Activated CD4-positive, alpha-beta T cell treated with anti-CD3 and anti-CD28 coated beads for 36 hours (primary cell): ENCODE measurements at places on chromosomes 11 and 22. TPM values are rescaled to one million over a fixed set of nuclear protein-coding genes. Genes with fewer than 3 reads are reported as not detected.

DNA sequence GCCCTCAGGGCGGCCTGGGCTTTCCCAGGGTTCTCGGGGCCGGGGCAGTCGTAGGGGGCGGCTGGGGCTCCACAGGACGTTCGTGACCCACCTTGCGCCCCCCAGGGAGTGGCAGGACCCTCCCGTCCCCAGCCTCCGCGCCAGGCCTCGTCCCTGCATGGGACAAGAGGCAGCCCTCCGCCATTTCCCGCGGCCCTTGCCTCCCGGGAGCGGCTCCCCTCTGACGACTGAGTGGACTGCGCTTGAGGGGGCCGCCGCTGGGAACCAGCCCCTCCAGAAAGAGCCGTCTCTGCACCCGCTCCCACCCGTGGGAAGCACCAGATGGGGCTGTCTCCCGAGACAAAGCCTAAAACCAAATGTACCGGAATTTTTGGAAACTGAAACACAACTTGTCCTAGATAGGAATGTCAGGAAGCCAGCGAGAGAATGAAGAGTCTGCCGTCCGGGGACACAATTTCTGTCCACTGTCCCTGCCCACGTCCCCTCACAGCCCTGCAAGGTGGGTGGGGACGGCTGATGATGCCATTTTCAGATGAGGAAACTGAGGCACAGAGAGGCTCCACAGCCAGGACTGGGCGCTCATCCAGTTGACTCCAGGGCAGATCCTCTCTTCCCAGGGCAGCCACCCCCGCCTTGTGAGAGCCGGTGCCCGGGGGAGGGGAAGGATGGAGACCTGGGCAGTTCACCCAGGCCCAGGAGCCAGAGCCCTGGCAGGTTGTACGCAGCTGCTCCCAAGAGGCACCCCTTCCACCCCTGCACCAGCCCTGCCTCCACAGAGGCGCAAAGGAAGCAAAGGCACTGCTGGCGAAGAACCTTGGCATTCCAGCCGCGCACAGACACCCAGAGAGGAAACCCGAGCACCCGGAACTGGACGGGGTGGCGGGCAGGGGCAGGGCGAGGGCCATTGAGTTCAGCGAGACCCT, 18.1 kb upstream of the PICK1 start:
- DNase-seq: no peak

- no peak for DNase-seq
These were observed 55.7 kb downstream of the RTL6 start for GRCh38 chr22:44442186-44442815.

DNA sequence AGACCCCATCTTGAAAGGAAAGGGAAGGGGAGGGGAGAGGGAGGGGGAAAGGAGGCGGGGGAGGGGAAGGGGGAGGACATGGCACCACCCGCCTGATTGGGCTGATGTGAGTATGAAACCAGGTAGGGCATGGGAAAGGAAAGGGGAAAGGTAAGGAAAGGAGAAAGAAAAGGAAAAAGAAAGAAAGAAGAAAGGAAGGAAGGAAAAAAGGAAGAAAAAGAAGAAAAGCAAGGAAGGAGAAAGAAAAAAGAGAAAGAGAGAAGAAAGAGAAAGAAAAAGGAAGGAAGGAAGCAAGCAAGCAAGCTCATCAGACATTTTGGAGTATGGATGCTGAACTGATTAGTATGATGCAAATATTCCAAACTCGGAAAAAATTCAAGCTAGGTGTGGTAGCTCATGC, 36.0 kb upstream of the TFIP11 start:
- no peak for DNase-seq

DNA sequence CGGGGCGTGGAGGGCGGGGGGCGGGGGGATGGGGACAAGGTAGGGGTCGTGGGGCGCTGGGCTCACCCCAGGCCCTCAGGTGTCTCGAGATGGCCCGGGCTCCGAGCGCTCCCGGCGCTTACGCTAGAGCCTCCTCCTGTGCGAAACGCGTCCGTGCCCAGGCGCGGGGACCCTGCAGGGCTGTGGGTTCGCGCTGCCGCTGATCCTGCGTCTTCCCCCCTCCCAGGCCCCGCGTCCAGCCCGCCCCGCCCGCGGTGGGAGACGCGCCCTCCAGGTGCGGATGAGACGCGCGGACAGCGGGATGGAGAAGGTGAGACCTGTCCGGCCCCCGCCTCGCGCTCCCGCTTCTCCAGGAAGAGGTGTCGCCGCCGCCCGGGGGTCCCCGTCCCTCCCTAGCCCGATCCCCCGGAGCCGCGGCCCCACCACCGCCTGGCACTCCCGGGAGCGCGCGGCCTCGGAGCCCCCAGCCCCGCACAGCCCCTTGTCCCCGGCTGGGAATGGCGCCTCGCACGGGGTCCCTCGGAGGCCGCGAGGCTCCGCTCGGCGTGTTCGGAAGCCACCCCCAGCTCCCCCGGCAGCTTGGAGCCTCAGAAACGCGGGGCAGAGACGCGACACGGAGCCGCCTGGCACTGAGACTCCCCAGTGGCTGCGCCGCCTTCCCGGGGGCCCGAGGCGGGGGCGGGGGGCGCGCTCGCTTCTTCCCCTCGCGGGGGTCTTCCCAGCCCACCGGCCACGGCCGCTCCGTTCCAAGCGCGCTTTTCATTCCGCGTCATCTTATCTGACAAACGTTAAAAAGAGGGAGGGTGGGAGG, 27.6 kb upstream of the TOLLIP start:
- DNase-seq: peak; percentile 50

The CTSW gene
- total RNA-seq: 1.7 TPM

- DNase-seq: no peak
These were observed 188.5 kb upstream of the E2F8 start for GRCh38 chr11:19429108-19429760.

GRCh38 chr11:113546757-113547507, 71.7 kb upstream of the DRD2 start:
- DNase-seq: no peak

- peak; percentile 49 for DNase-seq
These were observed 57.9 kb downstream of the TRIM29 start for GRCh38 chr11:120079750-120080610.

- DNase-seq: peak; percentile 45
These were observed 1.6 kb upstream of the MAP4K2 start for GRCh38 chr11:64804346-64805210.

DNA sequence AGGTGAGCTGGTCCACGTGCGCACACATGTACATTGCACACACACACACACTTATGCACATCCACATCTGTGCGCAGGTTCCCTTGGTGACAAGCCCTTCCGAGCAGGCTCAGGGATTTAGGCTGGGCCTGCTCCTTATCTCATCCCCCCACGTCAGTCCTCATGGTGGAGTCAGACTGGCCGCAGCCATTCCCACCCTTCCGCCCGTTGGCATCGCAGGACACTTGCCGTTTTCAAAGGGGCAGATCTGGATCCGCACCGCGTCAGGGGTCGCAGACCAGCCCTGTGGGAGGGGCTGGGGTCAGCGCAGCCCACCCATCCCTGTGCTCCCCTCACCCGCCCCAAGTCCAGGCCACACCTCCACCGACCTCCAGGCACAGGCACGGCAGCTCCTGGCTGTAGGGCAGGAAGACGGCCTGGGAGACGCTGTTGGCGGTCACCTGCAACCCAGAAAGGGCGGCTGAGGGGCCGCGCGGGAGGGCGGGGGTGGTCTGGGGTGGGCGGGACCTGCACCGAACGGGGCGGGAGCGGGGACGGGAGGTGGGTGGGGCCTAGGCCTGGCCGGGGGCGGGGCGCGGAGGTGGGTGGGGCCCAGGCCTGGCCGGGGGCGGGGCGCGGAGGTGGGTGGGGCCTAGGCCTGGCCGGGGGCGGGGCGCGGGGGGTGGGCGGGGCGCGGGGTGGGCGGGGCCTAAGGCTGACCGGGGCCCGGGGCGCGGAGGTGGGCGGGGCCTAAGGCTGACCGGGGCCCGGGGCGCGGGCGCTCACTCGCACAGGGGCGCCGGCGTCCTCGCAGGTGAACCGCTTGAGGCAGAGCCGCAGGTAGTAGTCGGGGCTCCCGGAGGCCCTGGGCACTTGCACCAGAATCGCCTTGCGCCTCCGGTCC, 13.3 kb downstream of the IL17REL start:
- DNase-seq: peak; percentile 70

DNA sequence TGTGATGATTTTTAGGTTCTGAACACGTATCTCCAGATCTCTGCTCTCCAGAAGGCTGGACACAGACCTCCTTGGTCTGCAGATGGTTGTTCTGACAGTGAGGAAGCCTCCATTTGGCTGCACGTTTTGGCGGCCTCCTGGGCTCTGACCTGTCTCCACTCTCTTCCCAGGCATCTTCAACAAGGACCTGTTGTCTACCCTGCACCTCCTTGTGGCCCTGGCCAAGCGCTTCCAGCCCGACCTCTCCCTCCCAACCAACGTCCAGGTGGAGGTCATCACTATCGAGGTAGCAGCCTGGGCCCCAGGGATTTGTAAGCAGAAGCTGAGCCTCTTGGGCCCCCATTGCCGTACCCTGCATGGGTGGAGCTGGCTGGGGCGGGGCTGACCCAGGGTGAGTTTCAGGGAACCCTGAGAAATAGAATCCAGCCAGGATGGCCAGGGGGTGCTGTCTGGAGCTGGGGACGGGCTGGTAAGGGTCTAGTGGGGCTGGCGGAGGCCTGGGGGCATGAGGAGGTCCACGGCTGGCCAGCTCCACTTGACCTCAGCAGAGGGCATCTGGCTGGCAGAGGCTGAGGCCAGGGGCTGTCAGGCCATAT, 9.8 kb downstream of the PARVG start:
- DNase-seq: peak; percentile 2

DNA sequence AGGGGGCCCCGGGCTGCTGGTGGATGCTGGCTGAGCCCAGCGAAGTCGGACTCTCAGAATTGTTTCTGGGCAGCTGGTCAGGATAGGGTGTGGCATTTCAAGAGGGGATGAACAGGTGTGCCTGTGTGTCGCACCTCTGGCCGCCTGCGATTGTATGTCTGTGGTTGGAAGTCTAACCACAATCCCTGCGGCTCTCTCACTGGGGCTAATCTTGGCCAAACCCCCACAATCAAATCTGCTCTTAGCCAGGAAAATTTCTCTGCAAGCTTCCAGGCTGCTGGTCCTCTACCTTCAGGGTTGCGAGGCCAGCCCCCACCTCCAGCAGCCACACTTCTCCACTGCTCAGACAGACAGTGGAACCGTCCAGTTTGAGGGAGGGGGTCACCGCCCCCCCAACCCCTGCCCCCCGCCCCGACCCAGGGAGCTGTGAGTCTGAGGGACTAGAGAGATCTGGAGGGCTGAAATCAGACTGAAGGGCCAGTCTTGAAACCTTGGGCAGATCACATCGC, 953 bp downstream of the ATG16L2 start:
- DNase-seq: no peak

The BRSK2 gene
- total RNA-seq: 1.2 TPM

The KCNE3 gene
- total RNA-seq: not detected

- DNase-seq: peak; percentile 61
These were observed at the start of gene KLHL22 for GRCh38 chr22:20494978-20495860. TSS of gene KLHL22 (minus strand) at chr22:20495795. CDS start at chr22:20489211, 6,584 bp downstream.

GRCh38 chr11:77637345-77638165, at the start of gene CLNS1A:
TSS of gene CLNS1A (minus strand) at chr11:77637794. CDS start at chr11:77637714, 80 bp downstream.
- DNase-seq: peak; percentile 91

The LSP1 gene
- total RNA-seq: 227 TPM

GRCh38 chr22:48923996-48924395, 903.7 kb downstream of the BRD1 start:
- DNase-seq: no peak

DNA sequence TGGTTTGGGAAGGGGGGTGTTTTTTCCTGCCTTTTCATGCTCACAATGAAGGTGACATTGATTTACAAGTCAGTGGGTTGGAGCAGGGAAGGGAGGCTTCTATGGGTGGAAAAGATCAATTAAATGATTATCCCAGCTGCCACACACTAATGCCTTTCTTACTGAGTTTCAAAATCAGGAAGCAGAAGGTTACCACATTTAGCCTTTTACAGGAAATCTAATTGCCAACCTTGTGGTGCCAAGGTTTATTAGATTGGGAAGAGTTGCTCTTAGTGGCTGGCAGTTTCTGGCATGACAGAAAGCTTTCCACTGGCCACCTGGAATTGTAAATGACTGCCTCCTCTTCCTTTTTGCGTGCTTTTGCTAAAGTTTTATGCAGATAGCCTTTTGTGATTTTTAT, 98.7 kb downstream of the NAV2 start:
- no peak for DNase-seq

GRCh38 chr22:22815397-22816170, 72.0 kb upstream of the IGLL5 start:
- no peak for DNase-seq

DNA sequence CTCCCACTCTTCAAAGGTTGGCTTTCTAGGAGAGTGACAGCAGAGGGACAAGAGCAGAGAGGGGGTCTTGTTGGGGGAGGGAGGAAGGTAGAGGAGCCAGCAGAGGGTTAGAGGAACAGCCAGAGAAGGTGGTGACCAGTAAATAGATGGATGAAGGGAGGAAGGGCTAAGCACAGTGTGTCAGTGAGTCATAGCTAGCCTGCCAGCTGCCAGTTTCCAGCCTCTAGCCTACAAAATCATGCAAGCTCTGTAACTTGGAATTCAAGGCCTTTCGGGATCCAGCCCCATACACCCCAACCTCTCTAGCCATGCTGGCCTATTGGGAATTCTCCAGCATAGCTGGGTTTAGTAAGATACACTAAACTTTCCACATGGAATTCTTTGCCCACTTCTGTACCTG, 147.4 kb upstream of the TEAD1 start:
- DNase-seq: no peak

DNA sequence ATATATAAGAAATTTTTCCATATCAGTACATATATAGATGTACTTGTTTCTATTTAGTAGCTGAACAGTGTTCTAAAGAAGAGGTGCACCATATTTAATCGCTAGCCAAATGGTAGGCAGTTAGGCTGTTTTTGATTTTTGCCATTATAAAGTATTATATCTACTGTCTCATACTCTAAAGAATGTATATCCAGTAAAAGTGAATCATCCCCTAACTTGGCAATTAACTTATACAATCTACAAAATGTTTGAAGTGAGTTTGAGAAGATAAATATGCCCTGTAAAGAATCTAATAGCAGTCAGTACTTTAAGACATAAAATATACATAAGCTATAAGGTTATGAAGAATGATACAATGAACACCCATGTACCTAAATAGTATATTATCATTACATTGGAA, 291.5 kb downstream of the SWAP70 start:
- no peak for DNase-seq

GRCh38 chr11:16194566-16194965, 161.8 kb downstream of the SOX6 start:
- no peak for DNase-seq

The KCNJ1 gene
- total RNA-seq: not detected

The OR51B4 gene
- not detected for total RNA-seq
